ENCODE measurements at places on chromosomes 7 and 10.

GRCh38 chr10:118020365-118020764 is 26.4 kb downstream of the RAB11FIP2 start:
- no peak for DNase-seq

DNA sequence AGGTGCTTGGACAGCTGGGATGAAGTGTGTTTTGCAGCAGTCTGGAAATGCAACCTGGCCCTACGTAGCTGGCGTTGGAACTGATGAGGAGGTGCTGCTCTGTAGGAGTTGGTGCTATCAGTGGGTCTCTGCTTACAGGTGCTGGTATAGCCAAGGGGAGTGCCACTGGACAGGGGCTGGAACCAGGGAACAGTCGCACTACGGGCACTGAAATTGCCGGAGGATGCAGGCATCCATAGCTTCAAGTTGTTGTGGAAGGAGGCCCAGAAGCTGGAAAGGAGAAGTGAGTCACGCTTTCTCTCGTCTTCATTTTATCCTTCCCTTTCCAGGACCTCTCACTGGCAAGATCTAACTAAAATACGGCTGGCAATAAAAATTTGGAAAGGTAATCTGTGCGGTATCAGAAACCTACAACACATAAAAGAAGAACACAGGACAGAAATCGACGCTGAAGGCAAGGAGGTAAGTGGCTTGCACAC is 25.8 kb downstream of the MACC1 start:
- peak; percentile 51 for DNase-seq

DNA sequence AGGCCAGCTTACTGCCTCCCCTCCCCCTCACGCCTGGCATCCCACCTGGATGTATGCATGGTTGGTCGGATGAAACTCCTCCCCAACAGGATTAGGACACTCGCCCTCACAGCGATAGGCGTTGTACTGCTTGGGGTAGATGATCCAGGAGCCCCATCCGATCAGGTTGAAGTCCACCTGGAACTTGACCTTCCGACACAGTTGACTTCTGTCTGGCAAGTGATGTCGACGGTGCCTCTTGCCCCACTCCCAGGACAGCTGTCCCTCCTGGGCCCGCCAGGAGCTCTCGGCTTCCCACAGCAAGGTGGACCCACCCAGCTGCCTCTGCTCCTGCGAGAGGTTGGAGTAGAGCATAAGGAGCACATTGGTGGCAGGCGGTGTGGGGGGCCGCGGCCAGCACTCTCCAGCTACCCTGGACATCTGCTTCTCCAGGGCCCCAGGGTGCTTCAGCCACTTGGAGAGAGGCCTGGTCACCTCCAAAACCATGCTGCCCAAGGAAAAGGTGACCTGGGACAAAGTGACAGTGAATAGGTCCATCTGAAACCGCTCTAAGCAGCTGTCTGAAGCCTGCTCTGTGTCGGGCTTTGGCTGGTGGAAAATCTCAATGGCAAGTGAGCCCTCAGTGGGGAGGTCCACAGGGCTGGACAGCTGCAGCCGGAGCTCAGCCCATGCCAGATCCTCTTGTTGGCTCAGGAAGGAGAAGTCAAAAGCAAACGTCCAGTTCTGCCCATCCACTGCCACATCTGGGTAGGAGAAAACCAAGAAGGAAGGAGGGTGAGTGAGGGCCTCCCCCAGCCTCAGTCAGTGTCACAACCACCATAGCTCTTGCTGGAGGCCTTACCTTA is 6.0 kb downstream of the NODAL start:
- DNase-seq: no peak

DNA sequence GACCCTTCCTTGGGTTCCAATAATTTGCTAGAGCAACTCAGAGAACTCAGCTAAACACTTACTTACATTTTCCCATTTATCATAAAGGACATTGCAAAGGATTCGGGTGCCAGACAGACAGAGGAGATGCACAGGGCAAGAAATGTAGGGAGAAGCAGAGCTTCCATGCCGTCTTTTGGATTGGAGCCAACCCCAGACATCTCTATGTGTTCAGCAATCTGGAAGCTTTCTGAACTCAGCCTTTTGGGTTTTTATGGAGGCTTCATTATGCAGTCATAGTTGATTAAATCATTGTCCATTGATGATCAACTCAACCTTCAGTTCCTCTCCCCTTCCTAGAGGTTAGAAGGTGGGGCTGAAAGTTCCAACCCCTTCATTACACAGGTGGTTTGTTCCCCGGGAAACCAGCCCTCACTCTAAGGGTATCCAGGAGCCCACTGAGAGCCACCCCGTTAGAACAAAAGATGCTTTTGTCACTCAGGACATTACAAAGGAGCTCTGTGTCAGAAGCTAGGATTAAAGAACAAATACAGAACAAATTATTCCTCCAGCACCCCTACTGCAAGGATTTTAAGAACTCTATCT is 211.9 kb upstream of the VSTM2A start:
- no peak for DNase-seq

GRCh38 chr10:107647462-107647861 is 483.0 kb upstream of the SORCS1 start:
- DNase-seq: no peak

Data from suppressor macrophage (primary cell).